NCI-H82 (cell line): ENCODE measurements at places on chromosomes 12 and 14.

DNA sequence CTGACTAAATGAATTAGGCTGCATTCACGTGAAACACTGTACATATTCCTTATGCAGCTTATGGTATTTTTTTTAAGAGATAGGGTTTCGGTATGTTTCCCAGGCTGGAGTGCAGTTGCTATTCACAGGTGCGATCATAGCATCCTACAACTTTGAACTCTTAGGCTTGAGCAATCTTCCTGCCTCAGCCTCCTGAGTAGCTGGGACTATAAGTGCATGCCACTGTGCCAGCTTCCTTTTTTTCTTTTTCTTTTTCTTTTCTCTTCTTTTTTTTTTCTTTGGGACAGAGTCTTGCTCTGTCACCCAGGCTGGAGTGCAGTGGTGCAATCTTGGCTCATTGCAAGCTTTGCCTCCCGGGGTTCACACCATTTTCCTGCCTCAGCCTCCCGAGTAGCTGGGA is 35.8 kb upstream of the SPPL3 start:
- no peak for DNase-seq

GRCh38 chr12:52946334-52946733 is 2.6 kb upstream of the KRT18 start:
- no peak for DNase-seq

DNA sequence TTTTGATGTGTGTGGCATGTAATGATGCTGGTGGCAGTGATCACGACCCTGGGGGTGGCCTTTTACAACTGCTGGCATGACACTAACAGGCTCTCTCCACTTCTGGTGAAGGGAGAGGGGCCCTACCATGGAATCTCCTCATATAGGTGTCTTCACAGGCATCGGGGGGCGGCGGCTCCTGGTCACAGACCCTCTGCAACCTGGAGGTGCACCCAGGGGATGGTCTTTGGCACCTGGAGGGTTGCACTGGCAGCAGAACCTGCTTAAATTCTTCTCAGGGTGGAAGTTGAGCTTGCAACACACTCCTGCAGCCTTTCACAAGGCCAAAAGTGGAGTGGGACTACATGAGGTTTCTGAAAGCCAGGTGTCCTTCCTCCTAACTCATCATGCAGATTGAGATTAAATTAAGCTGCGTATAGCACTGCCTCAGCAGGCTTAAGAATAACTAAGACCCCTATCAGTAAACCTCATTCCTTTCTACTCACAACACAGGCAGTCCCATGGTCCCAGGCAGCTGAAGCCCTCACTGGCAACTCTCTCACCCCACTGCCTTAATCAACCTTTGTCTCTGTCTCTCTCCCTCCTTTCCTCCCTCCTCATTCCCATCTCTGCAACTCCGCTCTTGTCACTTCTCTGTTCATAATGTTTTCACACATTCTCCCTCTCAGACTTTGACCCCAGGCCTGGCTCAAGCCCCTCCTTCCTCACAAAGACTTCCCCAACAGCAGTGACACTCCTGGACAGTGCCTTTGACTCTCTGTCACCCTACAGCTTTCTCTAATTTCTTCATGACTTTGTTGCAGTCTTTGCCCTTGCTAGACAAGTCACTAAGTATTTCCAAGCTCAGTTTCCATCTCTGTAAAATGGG is 18.9 kb downstream of the NID2 start:
- no peak for DNase-seq

DNA sequence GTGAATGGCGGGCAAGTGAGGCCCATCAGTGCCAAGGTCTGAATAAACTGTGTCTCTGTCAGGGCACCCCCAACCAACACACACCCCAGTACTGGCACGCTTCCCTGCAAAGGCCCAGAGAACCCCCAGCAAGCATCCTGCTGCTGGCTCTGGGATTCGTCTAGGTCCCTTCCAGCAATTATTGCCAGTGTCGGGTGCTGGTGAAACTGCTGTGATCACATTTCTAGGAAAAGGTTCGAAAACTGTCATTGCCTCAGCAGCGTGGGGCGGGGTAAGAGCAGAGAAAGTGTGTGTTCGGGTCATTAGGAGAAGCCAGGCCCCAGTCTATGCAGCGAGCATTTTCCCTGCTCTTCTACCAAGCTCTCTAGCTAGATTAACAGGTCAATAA is 2.5 kb downstream of the FAM222A start:
- DNase-seq: no peak

GRCh38 chr12:92027243-92027642 is 118.4 kb downstream of the BTG1 start:
- no peak for DNase-seq

- peak; percentile 62 for DNase-seq
Observed at GRCh38 chr12:130715150-130715997, 725 bp downstream of the RIMBP2 start.

GRCh38 chr12:105481392-105482300 is 151.2 kb downstream of the C12orf75 start:
- no peak for DNase-seq

DNA sequence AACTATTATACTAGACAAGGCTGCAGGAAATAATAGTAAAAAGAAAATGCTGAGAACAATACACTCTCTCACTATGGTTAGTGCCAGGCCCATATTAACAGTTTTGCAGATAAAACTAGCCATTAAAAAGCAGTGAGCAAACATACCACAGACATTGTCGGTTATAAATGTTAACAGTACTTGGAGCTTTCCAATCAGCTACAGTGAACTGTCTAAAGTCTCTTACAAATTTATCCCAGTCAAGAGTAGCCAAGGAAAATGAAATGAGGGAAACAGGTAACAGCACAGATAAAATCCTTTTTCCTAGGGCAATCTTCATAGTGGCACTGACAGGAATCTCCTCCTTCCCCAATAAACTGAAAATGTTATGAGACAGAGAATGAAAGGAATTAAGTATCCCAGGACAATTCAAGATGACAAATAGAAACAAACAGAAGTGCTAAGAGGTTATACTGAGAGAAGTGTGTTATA is 30.8 kb downstream of the PAWR start:
- DNase-seq: no peak

DNA sequence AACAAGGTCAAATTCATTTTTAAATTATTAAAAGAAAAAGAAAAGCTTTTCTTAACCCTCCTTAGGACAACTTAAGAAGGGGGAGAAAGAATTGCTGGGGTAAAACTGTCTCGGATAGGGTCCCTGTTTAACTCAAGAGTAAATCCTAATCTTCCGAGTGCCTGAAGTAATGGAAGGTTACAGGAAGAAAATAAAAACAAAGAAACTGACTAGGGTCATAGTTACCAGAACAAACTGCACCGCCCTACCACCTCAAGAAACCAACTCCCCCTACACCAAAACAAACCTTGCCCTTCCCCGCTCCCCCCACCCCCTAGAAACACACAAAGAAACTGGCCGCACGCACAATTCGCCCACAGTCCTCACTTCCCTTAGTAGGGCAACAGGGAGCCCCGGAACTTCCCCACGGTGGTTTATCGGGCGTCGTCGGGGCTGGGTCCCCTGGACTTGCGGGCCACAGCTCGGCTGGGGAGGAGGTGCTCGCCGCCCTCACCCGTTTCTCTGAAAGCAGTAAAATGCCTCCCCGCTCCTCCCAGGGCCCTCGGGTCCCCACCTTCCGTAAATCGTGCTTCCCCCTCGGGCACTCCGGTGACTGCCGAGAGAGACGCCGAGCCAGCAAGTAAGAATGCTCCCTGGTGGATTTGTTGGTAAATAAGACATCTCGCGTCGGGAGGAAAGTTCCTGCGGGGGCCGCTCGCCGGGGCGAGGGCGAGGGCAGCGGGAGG is 2.4 kb downstream of the SINHCAF start:
- peak; percentile 68 for DNase-seq

GRCh38 chr12:75690296-75690955 is 179.0 kb upstream of the KRR1 start:
- no peak for DNase-seq
